Activated naive CD8-positive, alpha-beta T cell treated with anti-CD3 and anti-CD28 coated beads for 36 hours (primary cell): ENCODE measurements at places on chromosomes 6 and 20. TPM values are rescaled to one million over a fixed set of nuclear protein-coding genes. Genes with fewer than 3 reads are reported as not detected.

DNA sequence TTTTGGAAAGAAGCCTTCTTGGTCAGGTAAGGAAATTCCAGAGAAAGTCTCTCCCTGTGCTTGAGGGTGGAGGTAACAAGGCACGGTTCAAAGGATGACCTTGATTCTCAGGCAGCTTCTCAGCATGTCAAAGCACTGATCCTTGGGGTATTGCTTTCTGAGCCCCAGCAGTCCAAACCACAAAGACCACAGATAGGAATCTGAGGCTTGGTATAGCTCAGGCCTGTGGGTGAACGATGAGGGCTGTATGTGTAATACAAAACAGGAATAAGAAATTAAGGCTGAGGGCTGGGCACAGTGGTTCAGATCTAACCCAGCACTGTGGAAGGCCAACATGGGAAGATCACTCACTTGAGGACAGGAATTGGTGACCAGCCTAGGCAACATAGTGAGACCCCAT, 70.2 kb upstream of the SLC22A1 start:
- no peak for DNase-seq

- no peak for DNase-seq
These were observed 112.8 kb downstream of the ASXL1 start for GRCh38 chr20:32470940-32471339.

The SSTR4 gene
- total RNA-seq = not detected

The SMIM26 gene
- total RNA-seq = 61.1 TPM

The DSP gene
- 0.16 TPM for total RNA-seq

The IYD gene
- not detected for total RNA-seq

The KCNK16 gene
- total RNA-seq = not detected

The GPSM3 gene
- 71.3 TPM for total RNA-seq
